ENCODE measurements at places on chromosomes 3 and 15.

- DNase-seq = no peak
These were observed 11.6 kb upstream of the SLC6A20 start for GRCh38 chr3:45807681-45808540.

GRCh38 chr15:99613887-99614647, 48.3 kb downstream of the MEF2A start:
- no peak for DNase-seq

- DNase-seq = no peak
These were observed 408.3 kb upstream of the RGMA start for GRCh38 chr15:93497291-93497690.

- DNase-seq = no peak
These were observed 32.8 kb upstream of the SSR3 start for GRCh38 chr3:156587760-156588069.

DNA sequence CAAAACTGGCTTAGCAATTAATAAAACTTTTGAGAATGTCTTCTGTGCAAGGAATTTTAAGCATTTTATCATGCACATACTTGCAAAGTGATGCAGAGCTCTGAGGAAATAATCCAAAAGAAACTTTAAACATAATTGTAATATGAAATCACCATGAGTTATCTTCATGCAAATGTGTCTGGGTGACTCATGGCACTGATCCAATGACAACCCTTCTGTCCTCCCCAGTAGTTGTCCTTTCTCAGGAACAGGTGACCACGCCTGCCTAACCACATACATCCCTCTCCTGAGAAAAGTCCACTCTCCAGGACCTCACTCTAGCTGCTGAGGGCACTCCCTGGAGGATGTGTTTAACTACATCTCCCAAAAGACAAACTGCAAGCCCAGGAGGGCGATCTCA, 530.6 kb upstream of the IL12A start:
- DNase-seq = peak; percentile 83

GRCh38 chr3:113985541-113985940, 37.7 kb downstream of the ZDHHC23 start:
- no peak for DNase-seq

- no peak for DNase-seq
These were observed 8.4 kb downstream of the MITF start for GRCh38 chr3:69747511-69748258.

GRCh38 chr3:41196499-41197410, 2.5 kb upstream of the CTNNB1 start:
- no peak for DNase-seq

GRCh38 chr3:129595544-129596193, 10.8 kb downstream of the PLXND1 start:
- no peak for DNase-seq
